Adrenal gland (tissue), 19 donors: ENCODE measurements at places on chromosomes 5 and 9.

GRCh38 chr5:96579711-96580110 lies 82.5 kb upstream of the CAST start:
- DNase-seq: no peak

DNA sequence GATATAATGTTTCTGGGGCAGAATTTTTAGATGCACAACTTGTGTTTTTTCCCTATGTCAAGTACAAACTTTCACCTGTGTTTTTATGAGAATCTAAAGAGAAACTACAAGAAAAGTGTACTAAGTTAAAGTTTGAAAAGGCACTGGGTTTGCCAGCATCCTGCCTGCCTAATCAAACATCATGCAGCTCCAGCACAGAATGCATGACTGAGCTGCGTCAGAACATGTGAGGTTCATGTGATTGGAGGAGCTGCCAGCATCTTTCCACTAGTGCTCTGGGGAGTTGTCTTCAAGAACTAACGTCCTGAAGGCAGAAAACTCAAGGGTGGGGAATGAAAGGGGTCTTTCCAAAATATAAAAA lies 46.1 kb upstream of the RIC1 start:
- no peak for DNase-seq

DNA sequence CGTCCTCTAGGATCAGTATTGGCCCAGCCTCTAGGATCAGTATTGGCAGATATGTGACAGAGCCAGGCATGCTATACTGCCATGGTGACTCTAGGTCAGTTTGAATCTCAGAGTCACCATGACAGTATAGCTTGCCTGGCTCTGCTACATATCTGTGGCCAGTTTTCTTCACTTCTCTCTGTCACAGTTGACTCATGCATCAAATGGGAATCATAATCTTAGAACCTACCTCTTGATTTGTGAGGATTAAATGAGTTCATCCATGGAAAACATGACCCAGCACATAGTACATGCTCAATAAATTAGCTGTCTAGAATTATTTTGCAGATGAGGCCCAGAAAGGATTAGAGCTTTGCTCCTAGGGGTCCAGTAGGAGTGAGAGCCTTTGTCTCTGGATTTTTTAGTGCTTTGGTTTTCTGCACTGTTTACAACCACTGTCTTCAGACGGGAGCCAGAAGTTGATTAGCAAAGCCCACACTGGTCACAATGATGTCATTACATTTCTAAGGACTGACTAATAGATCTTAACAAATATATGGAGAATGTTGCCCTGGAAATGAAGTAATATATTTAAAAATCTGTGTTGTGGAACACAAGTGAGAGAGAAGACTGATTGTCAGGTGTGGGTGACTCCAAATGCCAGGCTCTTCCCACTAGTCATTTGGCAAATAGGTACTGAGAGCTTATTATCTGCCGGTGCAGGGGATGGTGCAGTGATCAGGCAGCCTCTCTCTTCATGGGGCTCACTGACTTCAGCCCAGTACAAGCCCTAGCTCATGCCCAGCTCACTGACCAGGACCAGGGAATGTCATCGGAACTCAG lies 76.0 kb downstream of the COL15A1 start:
- no peak for DNase-seq

DNA sequence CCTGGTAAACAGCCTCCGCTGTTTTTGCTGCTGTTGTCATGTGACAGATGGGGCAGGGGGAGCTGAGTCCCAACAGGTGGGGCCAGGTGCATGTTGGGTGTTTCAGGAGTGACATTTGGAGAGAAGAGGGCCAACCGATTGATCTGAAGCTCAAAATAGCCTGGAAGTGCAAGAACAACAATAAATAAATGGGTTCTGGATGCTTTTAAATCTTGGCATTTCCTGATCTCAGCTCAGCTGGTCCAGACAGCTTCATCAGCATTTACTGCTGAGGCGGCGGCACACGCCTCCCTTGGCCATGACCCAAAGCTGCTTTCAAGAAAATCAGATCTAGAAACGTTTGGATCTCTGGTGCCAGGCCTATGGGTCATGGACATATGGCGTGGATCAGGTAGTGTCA lies 70.5 kb downstream of the PPARGC1B start:
- DNase-seq: no peak

GRCh38 chr5:162514116-162514515 lies 446.5 kb downstream of the GABRG2 start:
- no peak for DNase-seq
